Stimulated activated CD8-positive, alpha-beta memory T cell treated with anti-CD3 and anti-CD28 coated beads, Interleukin-15, amount 100 ng/mL, for 48 hours (primary cell): ENCODE measurements at places on chromosomes 11 and 22.

GRCh38 chr11:118277312-118277711 is 13.2 kb upstream of the MPZL2 start:
- no peak for DNase-seq

GRCh38 chr11:78416285-78417174 is 1.1 kb downstream of the GAB2 start:
- peak; percentile 52 for DNase-seq

DNA sequence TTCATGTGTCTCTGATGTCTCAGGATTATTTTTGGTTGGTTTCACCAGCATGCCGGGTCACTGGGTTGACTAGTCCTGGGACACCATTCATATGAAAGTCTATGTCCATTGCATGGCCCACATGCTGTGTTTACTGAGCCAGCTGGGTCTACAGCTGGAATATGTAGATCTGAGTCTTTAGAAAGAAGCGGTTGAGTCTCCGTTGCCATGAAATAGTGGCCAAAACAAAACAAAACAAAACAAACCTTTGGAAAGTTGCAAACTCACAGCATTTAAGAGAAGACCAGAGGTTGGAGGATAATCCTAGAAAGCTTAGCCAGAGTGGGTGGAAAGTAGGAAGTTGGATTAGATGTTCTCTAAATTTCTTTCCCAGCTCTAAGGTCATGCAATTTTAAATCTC is 191.8 kb upstream of the NTM start:
- no peak for DNase-seq

GRCh38 chr11:16805938-16806337 is 67.5 kb downstream of the C11orf58 start:
- no peak for DNase-seq

GRCh38 chr11:75815345-75816168 is 547 bp downstream of the UVRAG start:
- peak; percentile 21 for DNase-seq

GRCh38 chr11:125625225-125625629 is 264 bp downstream of the CHEK1 start:
- DNase-seq, result no peak

DNA sequence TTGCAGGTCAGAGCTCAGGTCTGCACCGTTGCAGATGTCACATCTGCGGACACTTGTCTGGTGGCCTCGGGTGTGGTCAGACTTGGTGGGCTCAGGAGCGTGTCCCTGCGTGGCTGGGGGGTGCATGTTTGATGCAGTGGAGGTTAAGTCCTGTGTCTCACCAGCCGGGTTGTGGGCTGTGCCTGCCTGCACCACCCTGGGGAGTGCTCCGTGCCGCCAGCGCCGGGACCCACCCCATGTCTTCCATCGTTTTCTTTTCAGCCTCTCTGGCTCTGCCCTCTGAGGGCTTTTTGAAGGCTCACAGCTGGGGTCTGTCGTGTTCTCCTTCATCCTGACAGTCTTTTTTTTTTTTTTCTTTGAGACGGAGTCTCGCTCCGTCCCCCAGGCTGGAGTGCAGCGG is 26.0 kb downstream of the PPIL2 start:
- DNase-seq, result no peak

- DNase-seq, result no peak
Measured at GRCh38 chr11:75873417-75874221, 58.6 kb downstream of the UVRAG start.

DNA sequence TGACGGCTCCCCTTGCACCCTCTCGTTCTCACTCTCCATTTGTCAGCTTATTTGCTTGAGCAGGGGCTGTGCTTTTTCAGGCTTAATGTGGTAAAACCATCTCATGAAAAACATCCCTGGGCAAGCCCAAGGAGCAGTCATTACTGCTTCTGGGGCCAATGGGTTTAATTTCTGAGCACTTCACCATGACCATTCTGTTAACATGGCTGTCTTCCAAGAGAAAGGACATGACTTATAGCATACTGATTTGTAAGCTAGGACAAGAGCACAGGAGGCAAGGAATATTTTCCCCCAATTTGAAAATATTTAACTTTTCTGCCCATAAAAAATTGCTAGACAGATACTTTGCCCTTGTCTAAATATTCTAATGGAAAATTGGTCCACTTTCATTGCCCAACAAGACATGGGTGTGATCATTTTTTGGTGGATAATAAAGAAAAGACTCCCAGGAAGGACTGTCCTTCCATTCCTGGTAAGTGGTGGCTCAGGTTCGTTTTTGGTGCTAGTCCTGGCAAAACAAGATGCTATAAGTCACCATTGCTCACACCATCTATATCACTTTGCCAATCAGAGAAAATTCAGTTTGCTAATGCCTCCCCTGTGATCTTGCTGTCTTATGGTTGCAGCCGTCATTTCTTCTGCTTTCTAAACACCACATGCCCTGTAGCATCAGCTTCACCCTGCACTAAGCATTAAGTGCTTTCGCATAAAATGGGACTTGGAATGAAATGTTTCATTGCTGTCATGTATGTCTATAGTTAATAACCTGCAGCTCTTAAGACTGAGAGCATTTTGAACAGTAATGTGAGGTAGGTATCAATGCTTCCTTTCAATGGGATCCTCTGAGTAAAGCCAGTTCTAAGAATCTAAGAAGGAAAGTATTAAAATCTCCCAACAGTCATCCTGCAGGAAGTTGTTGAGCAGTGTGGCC is 108.5 kb downstream of the DBX1 start:
- no peak for DNase-seq

DNA sequence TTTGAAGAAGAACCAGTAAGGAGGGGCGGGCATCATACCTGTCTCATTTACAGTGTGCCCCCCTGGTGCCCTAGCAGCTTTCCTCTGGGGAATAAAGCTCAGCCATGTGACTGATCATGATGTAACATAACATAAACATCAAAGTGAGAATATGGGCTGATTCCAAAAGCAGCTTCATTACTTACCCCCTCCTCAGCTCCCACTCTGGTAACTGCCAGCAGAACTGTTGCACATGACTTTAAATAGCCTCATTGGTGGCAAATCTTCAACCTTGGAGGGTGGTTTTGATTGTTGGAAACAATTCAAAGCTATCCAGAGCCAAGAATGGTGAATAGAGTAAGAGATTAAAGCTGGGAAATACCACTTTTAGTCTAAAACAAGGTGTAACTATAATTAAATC is 384.6 kb downstream of the BUD13 start:
- no peak for DNase-seq

DNA sequence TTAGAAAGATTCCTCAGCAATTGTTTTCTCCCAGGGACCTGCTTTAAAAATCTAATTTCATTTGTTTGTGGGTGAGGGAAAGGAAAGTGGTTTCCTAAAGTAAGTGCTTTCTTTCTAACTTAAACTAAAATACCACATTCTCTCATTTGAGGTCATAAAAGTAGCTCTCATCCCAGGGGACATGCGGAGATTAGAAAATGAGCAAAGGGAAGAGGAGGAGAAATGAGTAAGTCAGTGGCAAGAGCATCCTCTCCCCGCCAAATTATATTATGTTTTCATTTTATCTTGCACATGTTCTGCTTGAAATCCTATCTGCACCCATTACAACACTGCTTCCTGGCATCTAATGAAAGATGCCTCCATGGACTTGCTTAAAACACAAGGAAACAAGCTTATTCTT is 191.4 kb downstream of the ARHGAP42 start:
- DNase-seq, result no peak

DNA sequence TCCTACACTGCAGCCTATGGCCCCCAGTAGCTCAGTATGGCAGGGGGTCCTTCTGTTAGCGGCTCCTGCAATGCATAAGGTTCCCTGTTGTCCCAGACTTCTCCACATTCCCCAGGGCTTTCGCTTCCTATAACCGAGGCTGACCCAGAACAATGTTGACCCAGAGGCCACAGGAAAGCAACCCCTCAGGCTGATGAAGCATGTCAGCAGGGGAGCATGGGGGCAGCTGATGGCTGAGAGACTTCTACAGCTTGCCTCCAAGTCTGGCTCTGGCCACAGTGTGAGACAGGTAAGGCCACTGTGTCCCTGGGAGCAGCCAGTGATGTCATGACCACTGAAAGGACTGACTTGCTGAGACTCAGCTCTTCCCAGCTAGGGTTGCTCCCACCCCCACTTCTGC is 12.5 kb upstream of the PPFIBP2 start:
- DNase-seq, result no peak

DNA sequence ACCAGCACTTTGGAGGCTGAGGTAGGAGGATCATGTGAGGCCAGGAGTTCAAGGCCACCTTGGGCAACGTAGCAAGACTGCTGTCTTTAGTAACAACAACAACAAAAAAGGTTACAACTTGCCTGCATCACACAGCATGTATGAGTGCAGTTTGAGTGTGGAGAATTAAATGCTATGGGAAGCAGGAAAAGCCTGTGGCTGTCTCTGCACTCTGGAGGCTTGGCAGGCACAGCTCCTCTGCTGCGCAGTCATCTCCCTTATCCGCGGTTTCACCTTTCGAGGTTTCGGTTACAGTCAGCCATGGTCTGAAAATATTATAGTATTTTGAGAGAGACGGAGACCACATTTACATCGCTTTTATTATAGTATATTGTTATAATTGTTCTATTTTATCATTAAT is 2.9 kb downstream of the MICAL2 start:
- DNase-seq, result no peak

- no peak for DNase-seq
Measured at GRCh38 chr11:95698676-95699557, 90.7 kb downstream of the FAM76B start.

GRCh38 chr22:39289975-39290720 is 29.3 kb downstream of the RPL3 start:
- DNase-seq, result no peak

GRCh38 chr11:47409440-47410369 is 1.3 kb downstream of the SLC39A13 start:
- DNase-seq, result no peak

DNA sequence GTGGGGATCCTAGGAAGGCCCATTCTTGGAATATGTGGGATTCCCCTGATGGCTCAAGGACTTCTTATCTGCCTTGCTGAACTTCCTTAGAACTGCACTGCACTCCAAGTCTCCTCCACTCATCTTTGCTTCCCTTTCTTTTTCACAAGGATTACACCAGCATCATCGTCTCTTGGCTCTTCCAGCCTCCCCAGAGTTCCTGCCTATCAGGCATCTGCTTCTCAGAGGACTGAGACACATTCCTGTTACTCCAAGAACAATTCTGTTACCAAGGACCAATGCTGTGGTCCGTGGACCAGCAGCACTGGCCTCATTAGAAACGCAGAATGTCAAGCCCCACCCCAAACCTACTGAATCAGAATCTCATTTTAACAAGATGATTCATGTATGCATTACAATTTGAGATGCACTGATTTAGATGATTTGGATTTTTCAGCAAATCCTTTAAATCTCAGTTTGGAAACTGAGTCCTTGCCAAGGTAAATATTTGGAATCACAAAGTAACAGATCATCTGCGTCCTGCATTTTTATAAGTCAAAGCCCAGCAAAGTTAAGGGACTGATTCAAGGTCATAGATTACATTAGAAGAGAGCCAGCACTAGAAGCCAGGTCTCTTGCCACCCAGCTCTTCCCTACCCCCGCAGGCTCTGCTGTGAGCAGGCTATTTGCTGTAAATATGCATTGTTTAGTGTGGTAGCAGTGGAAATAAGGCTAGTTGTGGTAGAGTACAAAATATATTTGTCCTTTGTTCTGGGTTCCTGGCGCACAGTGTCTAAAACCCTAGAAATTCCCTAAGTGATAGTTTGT is 110.9 kb downstream of the SWAP70 start:
- DNase-seq, result no peak

DNA sequence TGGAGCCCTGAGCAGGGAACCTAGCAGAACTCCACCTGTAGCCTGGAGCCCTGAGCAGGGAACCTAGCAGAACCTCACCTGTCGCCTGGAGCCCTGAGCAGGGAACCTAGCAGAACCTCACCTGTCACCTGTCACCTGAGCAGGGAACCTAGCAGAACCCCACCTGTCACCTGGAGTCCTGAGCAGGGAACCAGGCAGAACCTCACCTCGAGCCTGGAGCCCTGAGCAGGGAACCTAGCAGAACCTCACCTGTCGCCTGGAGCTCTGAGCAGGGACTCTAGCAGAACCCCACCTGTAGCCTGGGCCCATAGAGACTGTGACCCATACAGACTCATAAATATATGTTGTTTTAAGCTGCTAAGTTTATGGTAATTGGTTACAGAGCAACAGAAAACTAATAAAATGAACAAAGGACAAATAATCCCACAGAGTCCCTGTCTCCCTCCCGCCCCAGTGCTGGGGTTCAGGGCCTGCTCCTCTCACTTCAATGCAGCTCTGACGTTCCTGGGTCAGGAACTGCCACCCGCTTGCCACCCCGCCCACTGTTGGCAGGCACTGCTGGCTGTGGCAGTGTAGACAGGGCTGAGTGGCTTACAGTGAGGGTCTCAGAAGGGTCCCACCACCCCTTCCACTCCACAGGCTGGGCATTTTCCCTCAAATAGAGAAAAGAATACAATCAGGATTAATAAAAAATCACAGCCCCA is 259.1 kb downstream of the TBC1D22A start:
- DNase-seq, result no peak

DNA sequence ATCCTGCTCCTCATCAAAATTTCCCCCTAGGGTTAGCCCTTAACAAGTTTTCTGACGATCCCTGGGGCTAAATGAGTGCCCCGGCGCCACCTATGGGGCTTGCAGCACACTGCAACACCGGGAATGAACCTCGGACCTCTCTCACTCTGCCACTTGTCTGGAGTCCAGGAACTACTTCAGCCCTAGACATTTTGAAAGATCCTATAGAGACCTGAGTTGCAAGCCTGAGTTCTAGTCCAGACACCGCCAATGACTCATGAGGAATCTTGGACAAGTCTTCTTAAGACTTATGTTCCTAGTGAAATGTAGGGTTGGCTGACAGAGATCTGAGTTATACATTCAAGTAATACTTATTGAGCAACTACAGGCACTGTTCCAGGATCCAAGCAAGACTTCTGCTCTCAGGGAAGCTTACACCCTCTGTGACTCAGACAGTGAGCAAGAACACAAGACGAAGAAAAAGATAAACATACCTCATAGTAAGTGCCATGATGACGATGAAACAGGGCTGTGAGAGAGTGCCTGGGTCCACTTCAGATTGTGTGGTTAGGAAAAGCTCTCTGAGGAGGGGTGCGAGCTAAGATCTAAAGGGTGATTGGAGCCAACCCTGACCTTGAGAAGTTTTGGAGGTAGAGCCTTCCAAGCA is 10.2 kb upstream of the STK33 start:
- peak; percentile 18 for DNase-seq

DNA sequence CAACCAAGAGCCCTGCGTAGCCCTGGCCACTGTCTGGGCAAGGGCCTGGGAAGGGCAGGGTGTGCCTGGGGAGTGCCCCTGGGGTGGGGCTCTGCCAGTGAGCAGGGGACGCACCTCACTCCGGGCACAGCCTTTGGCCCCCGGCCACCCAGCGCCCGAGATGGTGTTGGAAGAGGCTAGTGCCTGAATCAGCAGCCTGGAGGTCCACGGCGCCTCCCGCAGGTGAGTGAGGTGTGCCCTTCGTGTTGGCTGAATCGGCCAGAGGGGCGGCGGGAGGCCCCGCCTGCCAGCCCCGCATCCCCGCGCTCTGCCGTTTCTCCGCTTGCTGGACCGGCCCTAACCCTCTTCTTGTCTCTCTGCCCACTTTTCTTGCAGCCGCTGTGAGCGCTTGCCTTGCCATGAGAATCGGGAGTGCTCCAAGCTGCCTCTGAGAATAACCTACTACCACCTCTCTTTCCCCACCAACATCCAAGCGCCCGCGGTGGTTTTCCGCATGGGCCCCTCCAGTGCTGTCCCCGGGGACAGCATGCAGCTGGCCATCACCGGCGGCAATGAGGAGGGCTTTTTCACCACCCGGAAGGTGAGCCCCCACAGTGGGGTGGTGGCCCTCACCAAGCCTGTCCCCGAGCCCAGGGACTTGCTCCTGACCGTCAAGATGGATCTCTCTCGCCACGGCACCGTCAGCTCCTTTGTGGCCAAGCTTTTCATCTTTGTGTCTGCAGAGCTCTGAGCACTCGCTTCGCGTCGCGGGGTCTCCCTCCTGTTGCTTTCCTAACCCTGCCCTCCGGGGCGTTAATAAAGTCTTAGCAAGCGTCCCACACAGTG is 60.1 kb downstream of the FBLN1 start:
- DNase-seq, result no peak
